ENCODE measurements at places on chromosomes 2 and 18.

- DNase-seq: no peak
These were observed 43.8 kb downstream of the OSBPL6 start for GRCh38 chr2:178238154-178238521.

DNA sequence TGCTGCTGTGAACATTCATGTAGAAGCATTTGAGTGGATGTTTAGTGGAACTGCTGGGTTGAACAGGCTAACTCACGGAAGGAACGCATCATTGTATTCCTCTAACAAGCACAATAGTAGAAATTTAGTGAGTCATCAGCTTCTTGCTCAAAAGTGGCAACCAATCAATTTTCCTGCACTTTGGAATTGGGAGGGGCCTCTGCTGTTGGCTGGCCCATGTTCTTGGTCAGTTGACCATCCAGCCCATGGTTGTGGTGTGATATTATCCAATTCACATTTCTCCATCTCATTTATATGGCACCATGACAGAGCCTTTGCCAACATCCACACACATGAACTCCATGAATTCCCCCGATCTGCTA lies 95.0 kb downstream of the TNFRSF11A start:
- peak; percentile 34 for DNase-seq

GRCh38 chr2:20190170-20190569 lies 34.8 kb downstream of the SDC1 start:
- no peak for DNase-seq

GRCh38 chr2:164569378-164569777 lies 51.9 kb downstream of the GRB14 start:
- no peak for DNase-seq

DNA sequence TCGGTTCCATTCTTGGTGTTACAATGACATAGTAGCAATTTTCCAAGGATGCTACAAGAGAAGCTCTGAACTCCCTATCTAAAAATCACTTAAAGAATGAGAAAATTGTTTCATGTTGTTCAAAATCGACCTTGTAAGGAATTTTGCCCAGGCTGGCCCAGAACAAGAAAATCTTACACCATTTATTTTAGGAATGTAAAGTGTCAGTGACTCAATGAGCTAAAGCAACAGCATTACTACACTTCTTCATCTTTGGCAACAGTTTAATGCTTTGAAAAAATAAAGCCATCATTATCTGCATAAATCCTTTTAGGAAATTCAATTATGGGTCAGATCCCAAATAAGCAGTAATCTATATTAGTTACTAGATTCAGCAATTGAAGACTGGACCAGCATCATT lies 38.6 kb downstream of the SLC25A12 start:
- DNase-seq: peak; percentile 45

- DNase-seq: no peak
These were observed 49.4 kb downstream of the IMPA2 start for GRCh38 chr18:12030670-12031069.

DNA sequence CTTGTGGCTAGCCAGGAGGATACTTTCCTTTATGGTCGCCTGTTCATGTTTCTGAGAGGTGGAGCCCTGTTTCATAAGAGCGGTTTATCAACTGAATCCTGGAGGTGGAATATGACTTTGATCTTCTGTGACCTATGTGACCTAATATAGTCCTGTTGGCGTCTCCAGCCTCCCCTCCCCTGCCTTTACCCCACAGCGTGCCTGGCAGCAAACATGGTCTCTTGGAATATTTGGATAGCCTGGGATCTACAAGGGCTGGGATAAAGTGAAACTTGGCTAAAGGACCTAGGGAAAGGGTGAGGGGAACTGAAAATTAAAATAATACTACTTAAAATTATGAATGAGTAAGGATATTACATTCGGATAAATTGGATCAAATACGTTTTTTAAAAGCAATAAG lies 246.0 kb downstream of the BABAM2 start:
- no peak for DNase-seq

GRCh38 chr18:34650121-34650545 lies 60.0 kb upstream of the DTNA start:
- DNase-seq: peak; percentile 59

- DNase-seq: no peak
These were observed 161.6 kb downstream of the TMEM18 start for GRCh38 chr2:515441-516127.

Measured in AG08395 (cell line).